ENCODE measurements at places on chromosomes 7 and 10.

GRCh38 chr7:96322373-96322695, 436 bp upstream of the SLC25A13 start:
- DNase-seq, result no peak

DNA sequence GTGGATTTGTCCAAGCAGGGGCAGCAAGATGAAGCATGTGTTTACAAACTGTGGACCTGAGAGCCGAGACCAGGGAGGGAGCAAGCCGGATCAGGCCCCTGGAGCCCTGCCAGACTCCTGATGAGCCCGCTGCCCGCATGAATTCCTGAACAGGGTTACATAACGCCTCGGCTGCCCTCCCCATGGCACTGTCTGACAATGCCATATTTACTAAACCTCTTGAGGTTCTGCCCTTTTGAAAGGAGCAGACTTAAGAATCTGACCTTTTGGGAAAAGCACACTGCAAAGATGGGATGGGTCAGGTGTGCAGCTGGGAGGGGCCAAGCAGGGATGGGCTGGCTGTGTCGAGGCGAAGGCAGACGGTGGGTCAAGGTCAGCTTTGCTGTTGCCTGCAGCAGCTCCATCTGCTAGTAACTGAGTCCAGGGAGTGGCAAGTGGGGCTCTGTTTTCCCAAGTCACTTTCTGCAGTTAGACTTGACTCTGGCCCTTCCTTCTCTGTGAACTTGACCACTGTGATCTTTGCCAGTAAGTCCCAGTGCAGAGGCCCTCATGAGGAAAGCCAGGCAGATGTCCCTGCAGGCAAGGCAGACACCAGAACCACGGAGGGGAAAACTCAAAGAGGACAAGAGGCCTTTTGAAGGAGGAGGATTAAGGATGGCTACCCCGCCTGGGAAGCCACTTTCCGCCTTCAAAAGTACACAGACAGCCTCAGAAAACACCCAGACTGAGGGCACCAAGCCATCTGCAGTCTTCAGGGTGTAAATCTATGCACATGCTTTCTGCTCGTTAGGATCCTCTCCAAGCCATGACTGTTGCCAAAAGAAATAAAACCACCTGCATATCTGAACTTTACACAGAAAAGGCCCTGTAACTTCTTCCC, 175.8 kb downstream of the TNS3 start:
- DNase-seq, result peak; percentile 68

DNA sequence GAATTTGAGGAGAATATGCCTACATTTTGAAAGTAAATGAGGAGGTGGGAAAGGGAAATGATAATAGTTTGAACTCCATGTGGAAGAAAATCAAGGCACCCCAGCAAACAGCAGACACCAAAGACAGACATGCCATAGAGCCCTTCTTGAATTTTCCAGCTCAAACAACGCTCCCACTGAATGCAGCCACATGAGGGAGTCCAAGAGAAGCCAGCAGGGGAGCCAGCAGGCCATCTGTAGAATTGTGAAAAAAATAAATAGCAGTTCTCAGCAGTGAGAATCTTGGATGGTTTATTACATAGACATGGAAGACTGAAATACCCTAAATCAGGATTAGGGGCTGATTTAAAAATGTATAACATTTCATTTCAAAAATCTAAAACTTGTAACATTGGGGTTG, 1567.3 kb upstream of the LRRTM3 start:
- peak; percentile 22 for DNase-seq

- no peak for DNase-seq
Observed at GRCh38 chr10:127368101-127368500, 171.7 kb upstream of the INSYN2A start.

- no peak for DNase-seq
Observed at GRCh38 chr10:61478621-61479312, 25.6 kb upstream of the TMEM26 start.

- no peak for DNase-seq
Observed at GRCh38 chr10:76769161-76769560, 868.4 kb downstream of the KCNMA1 start.

- no peak for DNase-seq
Observed at GRCh38 chr7:149071182-149071635, 19.3 kb downstream of the ZNF786 start.

DNA sequence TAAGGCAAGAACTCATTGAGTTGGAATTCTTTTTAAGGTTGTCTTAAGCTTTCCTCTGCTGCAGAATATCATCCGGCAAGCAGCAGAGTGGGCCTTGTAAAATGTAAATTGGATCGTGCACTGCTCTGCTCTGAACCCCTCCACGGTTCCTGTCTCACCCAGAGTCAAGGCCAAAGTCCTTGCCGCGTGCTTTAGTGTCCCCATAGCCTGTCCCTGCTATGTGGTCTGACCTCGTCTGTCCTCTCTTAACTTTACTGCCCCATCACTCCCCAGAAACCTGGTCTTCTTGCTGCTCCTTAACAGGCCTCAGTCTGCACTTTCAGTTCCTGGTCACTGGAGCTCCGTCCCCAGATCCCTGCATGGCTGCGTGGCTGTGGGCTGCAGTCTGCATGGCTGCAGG, 121.6 kb upstream of the SDK1 start:
- DNase-seq, result no peak

DNA sequence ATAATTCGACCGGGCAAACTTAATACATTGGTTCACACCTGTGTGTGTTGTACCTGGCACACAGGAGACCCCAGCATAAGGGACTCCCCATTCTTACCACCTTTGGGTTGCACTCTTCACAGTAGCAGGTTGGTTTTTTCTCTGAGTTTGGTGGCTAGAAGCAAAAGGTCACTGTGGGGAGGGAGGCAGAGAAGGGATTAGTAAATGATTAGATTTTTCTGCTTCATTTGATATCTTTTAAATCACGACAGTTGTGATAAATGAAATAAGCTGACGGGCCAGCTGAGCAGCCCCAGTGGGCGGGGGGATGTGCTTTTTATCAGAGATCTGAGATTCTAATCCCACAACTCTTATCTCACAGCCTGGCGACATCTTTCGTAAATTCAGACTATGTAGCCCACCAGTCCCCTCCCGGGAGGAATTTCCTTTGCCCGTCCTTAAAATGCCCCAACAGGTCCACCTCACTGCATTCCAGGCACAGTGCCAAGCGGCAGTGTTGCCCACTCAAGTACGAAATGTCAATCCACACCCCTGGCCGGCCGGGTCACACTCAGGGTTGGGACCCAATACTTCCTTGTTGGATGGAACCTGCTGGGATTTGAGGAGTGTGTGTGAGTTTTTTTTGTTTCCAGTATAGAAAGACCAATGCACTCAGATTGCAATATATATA, 10.5 kb upstream of the KCP start:
- peak; percentile 9 for DNase-seq

- DNase-seq, result no peak
Observed at GRCh38 chr7:157056957-157057902, 46.8 kb upstream of the MNX1 start.

GRCh38 chr10:93752761-93753160, 5.0 kb upstream of the LGI1 start:
- DNase-seq, result peak; percentile 20

GRCh38 chr7:101702362-101702850, 73.3 kb upstream of the MYL10 start:
- no peak for DNase-seq

GRCh38 chr7:17488829-17489228, 190.4 kb downstream of the AHR start:
- no peak for DNase-seq

- peak; percentile 47 for DNase-seq
Observed at GRCh38 chr10:104255311-104255981, 754 bp downstream of the GSTO1 start.

DNA sequence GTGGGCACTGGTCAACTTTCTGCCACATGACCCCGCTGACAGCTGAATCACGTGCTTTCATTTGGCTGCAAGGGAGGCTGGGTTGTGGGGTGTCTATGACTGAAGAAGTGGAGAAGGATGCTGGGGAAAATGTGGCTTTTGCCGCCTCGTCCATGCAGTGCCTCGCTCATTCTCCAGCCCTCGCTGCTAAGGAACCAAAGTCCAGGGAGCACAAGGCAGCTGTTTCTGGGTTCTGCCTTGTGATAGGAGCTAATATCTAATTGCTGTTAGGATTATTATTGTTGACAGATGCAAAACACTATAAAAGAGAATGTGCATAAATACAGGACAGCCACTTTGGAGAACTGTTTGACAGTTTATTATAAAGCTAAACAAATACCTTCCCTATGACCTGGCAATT, 4.9 kb upstream of the CAMK2B start:
- no peak for DNase-seq

- no peak for DNase-seq
Observed at GRCh38 chr7:129371487-129371886, 62.7 kb upstream of the STRIP2 start.

DNA sequence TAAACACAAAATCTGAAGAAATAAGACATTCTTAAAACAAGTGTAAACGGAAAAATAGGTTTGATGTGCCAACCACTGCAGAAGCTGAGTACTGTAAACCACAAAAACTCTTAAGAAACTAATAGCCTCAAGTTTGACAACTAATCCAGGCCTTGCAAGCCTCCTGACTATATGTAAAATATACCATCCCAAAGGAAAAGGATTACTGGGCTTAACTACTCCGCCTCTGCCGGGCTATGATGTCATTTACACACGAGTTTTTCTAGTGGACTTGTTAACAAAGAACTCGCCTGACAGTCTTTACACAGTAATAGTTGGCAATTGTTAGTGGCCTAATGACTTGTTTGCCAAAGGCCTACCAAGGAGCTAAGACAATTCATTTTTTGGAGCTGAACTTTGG, 2.1 kb downstream of the KIF5B start:
- peak; percentile 24 for DNase-seq

GRCh38 chr10:60200012-60200681, 189.5 kb downstream of the ANK3 start:
- no peak for DNase-seq

DNA sequence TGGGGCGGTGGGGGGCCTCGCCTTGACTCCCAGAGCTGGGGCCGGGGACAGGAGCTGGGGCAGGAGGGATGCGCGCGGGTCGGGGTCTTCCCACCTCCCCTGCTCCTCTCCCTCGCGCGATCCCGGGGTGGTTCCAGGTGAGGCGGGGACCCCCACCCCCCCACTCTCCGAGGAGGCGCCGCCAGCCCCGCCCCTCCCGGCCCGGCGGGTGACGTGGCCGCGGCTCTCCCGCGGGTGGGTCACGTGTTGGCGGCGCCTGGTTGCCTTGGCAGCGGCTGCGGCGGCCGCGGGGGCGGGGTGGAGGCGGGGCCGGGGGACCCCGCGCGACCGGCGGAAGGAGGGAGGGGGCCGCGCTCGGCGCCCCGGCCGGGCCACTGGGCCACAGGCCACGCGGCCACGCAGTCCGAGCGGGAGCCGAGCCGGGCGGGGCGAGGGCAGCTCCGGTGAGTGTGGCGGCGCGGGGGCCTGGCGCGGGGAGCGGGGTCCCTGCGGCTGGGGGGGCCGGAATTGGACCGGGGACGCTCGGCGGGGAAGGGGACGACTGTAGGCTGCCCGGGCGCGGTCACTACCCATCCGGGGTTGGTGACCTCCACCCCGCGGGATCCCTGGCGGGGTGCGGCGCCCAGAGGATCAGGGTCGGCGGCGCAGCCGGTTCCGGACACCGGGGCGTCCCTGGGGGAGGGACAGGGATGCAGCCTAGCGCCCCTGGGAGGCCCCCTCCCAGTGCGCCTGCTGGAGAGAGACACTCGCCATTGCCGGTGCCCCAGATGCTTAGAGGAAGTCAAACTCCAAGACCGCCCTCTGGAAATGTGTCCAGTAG, at the start of gene ORAI2:
TSS of gene ORAI2 (plus strand) at position 357 of the 820 bp plus-strand sequence. CDS start 5,382 bp downstream, outside the sequence.
- peak; percentile 31 for DNase-seq

GRCh38 chr10:49398000-49398861, 2.3 kb upstream of the DRGX start:
- DNase-seq, result peak; percentile 45

- peak; percentile 43 for DNase-seq
Observed at GRCh38 chr10:61899997-61900828, 1.3 kb upstream of the ARID5B start.
